ENCODE measurements at places on chromosomes 4 and X.

DNA sequence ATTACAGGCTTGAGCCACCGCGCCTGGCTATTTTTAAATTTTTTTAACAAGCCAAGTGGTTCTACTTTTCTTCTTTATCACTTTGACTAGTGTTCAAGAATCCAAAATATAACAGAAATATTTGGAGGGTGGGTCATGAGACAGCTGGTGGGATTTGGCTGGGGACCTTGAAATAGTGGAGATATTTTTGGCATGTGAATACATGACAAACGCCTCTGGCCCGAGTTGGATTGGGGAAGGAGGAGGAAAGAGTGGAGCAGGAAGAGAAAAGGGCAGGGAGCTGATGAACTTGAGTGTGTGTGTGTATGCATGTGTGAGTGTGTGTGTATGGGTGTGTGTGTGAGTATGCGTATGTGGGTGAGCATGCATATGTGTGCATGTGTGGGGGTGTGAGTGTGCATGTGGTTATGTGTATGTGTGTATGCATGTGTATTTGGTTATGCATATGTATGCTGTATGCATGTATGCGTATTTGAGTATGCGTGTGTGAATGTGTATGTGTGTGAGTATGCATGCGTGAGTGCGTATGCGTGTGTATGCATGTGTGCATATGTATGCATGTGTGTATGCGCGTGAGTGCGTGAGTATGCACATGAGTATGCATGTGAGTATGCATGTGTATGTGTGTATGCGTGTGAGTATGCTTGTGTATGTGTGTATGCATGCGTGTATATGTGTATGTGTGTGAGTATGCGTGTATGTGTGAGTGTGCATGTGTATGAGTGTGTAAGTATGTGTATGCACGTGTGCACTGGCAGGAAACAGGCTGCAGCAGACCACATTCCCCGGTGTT lies 49.6 kb downstream of the JADE1 start:
- DNase-seq, result no peak

DNA sequence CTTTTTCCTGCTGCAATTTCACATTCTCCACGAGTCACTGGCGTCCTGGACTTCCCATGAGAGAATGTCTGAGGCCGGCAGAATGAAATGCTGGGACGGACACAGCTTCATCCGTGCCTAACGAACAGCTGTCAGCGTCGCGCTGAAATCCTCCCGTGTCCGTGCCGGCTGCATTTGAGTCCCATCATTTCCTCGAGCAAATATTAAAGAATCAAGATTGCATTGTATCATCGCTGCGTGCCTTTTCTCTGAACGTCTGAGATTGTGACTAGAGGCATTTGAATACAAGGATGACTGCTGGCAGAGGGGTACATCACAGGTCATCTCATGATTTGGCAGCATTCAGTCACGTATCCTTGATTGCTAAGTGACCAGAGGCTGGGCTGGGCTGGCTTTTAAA lies 279.9 kb downstream of the ASMT start:
- no peak for DNase-seq

- no peak for DNase-seq
Measured at GRCh38 chr4:119268466-119268865, 53.5 kb downstream of the FABP2 start.

DNA sequence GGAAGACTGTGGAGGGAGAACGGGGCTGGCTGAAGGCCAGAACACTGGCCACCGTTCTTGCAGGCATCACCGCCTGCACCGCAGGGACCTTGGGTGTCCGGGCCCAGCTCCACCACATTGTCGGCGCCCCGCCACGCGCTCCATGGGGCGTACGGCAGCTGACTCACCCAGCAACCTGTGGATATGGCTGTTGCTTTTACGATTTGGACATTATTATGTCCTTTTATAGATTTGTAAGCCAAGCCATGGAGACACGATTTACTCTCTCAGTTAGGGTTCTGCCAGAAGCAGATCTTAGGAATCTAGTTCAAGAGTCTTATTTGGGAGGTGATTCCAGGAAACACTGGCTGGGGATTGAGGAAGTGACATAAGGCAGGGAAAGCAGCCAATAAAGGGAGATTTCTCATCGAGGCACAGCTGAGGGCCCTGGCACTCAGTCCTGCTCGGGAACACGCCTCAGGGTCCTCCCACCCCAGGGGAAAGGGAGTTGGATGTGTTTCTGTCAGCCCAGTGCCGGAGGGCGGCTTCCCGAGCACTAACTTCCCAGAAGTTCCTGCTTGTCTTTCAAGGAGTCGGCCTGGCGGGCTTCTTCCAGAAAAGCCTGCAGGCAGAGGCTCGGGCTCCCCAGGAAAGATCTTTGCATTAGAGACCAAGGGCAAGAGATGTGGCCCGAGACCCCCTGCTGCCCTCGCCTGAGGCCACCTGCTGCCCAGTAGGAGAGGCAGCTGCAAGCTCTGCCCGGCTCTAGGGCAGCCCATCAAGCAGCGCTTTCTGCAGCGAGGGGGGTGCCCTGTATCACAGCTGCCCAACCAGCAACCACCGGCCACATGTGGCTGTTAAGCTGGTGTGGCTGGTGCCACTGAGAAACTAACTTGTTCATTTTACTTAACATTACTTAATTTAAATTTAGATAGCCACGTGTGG lies 52.9 kb downstream of the CRMP1 start:
- no peak for DNase-seq

- DNase-seq, result no peak
Measured at GRCh38 chr4:188781655-188782054, 642.4 kb downstream of the TRIML1 start.

- DNase-seq, result no peak
Measured at GRCh38 chr4:83387012-83387411, 52.4 kb upstream of the HPSE start.

GRCh38 chr4:94533405-94534223 lies 81.9 kb downstream of the PDLIM5 start:
- DNase-seq, result no peak

DNA sequence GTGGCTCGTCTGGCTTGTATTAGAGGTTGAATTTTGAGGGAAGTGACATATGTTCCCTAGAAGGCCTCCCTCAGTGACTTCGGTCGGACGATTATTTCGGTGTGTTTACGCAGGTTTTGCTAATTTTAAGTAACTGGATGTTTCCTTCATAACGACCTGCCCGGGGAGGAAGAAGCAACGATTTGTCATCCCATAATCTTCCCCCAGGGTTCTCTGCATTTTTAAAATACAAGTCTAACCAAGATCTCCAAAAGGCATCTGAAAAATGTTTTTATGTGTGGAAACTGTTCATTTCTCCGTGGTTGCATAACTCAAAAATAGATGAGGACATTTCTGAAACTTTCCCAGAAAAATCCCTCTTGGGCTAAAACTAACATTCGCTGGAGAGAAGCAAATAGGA lies 195.4 kb downstream of the SHOX start:
- no peak for DNase-seq

DNA sequence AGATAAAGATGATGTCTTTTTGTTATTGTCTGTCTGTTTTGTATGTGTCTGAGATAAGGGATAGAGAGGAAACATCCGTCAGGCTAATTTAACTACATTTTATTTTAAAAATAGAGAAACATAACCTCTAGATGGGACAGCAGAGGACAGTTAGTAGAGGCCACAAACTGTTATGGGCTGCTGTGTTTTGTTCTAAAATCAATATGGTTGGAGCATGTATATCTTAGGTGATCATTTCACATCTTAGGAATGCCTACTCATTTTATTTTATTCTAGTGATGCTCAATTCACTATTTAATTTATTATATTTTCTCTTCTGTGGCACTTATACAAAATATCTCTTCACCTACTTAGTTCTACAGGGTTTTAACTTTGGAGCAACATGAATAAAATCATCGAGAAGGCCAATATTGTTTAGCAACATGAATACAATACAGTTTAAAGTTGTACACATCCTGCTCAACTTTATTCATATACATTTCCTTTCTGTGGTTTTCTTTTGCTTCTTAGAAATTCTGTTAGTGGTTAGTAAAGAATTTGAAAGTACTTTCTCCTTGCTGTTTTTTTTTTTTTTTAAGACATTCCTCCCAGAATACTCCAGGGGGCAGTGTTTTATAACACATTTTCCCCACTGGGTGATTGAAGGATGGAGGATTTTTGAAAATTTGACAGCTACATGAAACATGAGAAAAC lies 392.9 kb downstream of the UNC5C start:
- DNase-seq, result no peak

DNA sequence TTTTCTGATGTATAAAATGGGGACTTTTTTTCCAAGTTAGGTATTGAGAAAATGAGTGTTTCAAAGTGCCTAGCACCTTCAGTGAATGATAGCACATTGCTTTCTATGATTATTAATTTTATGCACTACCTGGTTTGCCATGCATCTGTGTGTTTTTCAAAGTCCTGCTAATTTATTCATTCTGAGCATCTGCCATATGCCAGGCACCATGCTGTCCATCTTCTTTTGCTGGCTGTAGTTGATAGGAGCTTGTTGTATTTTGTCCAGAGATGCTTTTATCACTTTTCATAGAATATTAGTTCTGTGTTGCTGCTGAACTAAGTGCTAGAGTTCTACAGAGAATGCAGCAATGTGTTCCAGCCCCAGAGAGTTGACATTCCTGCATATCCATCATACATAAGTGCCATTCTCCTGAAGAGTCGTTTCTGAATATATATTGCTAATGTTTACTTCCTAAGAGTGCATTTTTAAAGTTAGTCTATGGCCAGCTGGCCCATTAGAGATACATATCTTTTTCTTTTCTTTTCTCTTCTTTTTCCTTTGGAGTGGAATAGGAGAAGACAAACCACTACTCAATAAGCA lies 49.0 kb upstream of the CLNK start:
- no peak for DNase-seq
